Stimulated activated CD4-positive, alpha-beta T cell treated with anti-CD3 and anti-CD28 coated beads, Interleukin-1b, Interleukin-23, amount 100 ng/mL, for 1 hour (primary cell): ENCODE measurements at places on chromosomes 2 and 18.

GRCh38 chr18:22200611-22201225 lies 31.3 kb downstream of the GATA6 start:
- DNase-seq, result no peak

DNA sequence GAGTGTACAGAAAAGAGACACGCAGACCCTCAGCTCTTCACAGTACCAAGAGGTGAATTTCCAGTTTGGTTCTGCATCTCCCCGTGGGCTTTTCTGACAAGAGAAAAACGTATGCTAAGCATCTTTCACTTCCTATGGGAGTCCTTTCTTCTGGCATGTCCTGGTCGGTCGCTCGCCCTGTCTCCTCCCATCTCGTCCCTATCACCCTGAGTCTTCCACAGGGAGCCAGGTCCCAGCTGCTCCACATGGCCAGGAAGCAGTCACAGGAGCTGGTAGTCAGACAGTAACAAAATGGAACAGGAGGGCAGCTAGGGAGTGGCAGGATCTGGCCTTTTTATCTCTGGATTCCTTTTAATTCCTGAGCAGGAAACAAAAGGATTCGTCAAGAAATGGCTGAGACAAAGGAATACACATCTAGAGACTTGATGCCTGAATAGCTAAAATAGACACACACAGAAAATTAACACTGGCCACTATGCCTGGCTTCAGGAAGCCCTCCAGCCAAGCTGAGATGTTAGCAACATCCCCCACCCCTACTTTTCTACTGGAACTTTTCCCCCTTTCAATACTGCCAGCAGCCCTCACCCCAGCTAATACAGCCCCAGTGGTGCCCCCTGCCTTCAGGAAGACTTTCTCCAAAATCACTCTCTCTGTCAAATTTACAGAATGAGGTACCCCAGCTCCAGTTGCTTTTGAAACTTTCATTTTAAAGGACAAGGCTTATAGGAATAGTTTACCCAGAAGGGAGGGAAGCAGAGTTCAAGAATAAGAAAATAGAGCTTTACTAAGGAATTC lies 136.1 kb downstream of the DNER start:
- DNase-seq, result no peak

DNA sequence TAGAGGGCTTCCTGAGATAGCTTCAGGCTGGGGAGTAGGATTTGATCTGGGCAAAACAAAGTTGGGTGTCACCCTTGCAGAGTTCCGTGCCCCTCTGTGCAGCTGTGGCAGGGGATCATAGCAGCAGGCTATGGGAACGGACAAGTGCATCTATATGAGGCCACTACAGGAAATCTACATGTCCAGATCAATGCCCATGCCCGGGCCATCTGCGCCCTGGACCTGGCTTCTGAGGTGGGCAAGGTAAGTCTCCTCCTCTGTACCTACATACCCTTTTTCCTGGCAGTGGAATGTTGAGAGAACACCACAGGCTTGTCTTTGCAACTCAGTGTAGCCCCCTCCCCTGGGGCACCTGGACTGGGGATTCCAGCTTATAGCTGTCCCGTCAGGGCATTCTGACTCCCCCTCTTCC lies 3.5 kb downstream of the WDR54 start:
- no peak for DNase-seq

DNA sequence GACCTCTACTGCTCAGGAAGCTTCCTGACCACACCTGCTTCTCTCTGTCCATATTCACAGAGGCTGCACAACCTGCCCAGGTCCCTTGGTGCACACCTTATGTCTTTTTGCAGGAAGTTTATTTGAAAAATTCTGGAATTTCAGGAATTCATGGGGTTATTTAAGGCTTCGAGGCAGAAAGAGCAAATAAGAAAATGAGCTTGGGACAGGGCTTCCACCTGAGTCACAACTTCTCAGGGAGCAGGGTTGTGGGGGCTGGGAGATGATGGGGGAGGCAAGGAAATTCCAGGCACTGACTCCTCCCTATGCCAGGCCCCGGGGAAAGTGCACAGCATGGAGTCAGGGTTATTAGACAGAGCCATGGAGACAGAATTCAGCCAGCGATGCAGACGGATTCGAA lies 57.7 kb downstream of the INHBB start:
- DNase-seq, result no peak

- DNase-seq, result no peak
Measured at GRCh38 chr18:75137346-75137877, 71.5 kb downstream of the PTGR3 start.

- no peak for DNase-seq
Measured at GRCh38 chr2:96843538-96844268, at the start of gene ANKRD23. Gene ANKRD23 (minus strand): TSS chr2:96844021. CDS start chr2:96843992, 29 bp downstream.

DNA sequence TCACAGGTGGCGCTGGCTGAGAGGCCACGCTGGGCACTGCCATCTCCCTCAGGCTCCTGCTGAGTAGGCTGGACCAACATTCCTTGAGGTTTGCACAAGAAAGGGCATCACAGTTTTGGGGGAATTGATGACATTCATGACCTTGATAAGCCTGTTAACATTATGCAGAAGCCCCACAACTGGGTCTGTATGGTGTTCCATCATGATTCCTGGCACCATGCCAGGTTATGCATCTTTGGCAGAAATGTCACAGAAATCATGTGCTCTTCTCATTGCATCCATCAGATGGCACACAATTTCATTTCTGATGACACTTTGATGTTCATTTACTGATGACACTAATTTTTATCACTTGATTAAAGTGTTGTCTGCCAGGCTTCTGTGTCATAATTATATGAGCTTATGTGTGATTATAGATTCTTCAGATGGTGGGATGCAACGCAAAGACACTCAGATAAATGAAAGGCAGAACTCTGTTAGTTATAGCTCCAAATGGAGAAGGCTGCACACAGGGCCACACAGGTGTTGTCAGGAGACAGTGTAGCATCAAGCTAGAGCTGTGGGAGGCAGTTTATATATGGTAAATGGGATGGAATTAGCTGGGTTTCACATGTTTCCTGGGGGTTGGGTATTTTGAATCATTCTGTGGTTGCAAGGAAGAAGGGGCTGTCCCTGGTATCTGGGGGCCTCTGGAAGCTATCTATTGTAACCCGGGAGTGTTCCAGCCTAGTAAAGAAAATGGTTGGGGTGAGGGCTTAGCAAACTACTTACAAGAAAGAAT lies 191.3 kb downstream of the SLC39A10 start:
- no peak for DNase-seq
